ENCODE measurements at places on chromosomes 5 and 9.

GRCh38 chr5:58073243-58073642 lies 386.6 kb downstream of the PLK2 start:
- DNase-seq, result no peak

GRCh38 chr9:33289496-33289895 lies 820 bp upstream of the NFX1 start:
- DNase-seq, result no peak

DNA sequence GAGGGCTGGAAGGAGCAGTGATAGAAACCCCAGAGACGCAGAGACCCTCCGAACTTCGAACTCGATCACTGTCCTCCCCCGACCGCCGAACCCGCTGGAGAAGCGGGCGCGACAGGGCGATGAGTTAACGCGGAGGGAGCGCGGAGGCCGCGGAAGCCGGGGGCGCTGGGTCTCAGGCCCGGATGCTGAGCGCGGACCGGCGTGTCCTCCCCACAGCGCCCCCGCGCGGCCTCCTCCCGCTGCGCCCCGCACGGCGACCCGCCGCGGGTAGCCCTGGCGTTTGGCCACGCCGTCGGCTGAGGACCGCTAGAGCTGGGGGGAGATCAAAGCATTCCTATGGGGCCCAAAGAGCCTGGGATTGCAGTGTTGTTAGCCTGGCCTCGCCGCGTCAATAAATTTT lies 7.7 kb upstream of the DMRT2 start:
- DNase-seq, result no peak

- no peak for DNase-seq
Observed at GRCh38 chr5:153584960-153585359, 94.5 kb downstream of the GRIA1 start.

- no peak for DNase-seq
Observed at GRCh38 chr5:14204785-14205321, 61.7 kb downstream of the TRIO start.

- no peak for DNase-seq
Observed at GRCh38 chr9:12770261-12770660, 4.6 kb upstream of the LURAP1L start.

DNA sequence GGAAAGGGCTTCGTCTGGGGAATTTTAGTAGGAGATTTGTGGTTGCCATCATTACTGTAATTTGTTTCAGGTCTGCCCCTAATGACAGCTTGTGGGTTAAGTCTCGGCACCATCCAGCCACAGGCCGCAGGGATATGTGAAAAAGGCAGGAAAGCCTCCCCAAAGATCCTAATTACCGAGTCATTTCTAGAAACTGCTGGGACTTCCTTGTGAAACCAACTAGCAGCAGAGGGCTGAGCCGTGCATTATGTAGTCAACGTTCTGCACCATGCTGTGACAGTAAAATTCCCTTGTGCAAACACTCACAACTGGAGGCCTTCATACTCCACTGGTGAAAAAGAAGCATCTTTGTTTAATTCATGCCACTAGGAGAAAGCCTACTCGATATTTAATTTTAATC lies 230.3 kb downstream of the MPDZ start:
- DNase-seq, result no peak

GRCh38 chr9:91746357-91746756 lies 203.7 kb downstream of the ROR2 start:
- DNase-seq, result no peak

DNA sequence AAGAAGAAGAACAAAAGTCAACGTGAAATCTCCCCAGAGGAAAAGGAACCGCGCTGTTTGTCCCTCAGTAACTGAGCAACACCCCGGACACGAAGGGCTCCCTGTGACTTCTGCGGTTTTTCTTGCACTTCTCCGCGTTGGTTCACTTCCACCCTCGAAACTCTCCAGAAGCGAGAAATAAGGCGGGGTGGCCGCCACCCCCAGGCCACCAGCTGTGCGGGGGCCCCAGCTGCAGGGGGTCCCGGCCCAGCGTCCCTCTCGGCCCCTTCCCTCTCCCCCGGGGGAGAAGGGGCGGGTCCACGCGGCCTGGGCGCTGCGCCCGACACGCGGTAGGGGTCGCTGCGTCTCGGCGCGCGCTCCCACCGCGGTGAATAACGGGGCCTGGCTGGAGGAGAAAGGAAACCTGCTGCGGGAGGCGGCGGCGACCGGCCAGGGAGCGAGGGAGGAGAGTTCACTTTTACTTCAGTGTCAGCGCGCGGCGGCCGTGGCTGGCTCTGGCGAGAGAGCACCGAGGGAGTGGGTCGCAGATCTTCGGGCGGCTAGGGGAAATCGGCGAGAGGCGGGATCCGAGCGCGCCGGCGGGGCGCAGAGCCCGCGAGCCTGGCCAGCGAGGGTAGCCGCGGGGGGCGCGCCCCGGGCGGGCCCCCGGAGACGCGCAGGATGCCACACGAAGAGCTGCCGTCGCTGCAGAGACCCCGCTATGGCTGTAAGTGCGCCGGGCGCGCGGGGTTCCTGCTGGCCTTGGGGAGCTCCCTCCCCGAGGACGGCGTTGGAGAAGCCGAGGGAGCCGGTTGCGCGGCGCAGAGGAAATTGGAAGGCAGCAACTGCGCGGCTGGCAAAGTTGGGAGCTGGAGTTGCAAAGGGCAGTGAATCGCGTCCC lies at the start of gene IQGAP2:
TSS of gene IQGAP2 (plus strand) at position 400 of the 880 bp plus-strand sequence. CDS start at position 661, 261 bp downstream.
- DNase-seq, result peak; percentile 46

DNA sequence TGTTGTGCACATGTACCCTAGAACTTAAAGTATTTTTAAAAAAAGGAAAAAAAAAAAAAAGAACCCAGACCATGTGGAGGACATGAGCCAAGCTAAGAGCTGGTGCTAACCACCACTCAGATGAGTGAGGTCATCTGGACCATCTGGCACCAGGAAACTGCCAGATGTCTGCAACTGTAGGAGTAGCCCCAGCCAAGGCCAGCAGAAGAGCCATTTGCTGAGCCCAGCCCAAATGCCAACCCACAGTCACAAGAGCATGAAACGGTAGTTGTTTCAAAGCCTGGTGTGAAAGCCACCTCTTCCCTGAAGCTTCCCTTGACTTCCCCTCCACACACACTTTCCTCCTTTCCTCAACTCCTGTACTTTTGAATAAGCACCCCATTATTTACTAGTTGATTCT lies 69.2 kb upstream of the FCN1 start:
- DNase-seq, result no peak

DNA sequence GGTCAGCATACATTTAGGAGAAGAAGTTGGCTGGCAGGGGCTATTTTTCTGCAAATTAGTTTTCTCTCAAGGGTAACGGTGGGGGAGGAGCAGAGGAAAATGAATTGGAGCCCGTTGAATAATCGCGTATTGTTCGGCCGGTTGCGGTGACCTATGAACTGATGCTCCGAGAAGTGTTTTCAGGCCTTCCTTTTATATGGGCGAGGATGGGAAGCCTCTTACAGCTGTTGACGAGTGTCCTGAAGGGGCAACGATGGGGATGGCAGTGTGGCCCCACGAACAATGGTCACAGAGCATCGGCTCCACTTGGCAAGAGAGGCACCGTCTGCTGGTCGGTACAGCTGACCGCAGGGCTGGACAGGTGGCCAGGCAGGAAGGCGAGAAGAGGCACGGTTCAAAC lies 400.7 kb downstream of the ZSWIM6 start:
- no peak for DNase-seq

GRCh38 chr5:99025298-99026045 lies 96.7 kb upstream of the CHD1 start:
- no peak for DNase-seq

DNA sequence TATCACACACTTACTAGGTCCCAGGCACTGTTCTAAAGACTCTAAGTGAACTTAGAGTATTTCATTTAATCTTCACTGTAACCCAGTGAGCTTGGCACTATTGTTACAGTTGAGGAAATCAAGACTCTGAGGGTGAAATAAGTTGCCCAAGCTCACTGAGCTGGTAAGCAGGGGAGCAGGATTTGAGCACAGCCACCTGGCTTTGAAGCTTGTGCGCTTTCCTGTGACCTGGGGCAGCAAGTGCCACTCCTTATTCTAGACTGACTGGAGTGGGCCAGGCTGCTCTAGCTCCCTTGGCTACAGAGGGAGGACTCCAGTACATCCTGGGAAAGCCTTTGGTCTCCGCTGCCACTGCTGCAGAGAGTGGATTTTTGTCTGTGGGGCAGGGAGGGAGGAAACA lies 50.0 kb downstream of the RGS3 start:
- DNase-seq, result no peak
